ENCODE measurements at places on chromosomes 5 and 9.

DNA sequence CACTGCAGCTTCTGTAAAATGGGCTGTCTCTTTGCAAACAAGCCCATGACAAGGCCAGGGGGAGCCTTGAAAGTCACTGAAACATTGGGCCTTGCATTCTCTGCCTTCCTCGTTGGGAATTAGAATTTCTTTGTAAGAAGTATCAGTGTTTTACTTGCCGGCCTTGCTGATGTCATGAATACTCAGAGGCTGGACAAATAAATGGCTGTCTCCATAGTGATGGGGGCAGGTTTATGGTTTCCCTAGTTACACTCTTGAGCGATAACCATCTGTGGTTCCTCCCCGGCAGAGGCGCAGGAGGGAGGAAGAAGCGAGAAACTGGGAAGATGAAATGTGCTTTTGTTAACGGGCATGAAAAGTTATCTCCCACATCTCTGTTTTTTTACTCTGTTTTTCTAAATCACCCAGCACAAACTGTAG, 272.7 kb upstream of the PANK3 start:
- DNase-seq = no peak

DNA sequence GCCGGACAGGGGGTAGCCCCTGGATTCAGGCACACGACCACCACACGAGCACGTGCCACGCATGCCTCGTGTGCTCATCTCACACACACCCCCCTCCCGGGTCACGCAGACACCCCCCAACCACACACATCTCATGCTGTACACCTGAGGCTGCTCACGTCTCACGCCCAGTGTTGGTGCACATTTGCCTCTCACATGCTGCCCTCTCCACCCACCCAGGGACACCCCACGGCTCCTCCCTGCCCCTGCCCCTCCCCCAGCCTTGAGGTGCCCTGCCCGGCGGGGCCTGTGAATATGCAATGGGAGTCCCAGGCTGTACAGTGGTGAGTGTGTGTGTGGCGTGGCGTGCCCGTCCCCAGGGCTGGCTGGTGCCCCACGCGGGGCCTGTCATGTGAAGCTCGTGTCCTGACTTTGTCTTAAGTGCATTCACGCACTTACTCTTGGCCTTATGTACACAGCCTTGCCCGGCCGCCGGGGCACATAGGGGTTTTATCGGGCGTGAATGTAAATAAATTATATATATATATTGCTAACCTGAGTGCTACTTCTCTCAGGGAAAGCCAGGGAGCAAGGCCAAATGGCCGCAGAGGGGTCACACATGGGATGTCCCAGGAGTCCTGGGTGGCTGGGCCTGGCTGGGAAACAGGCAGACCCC, 18.7 kb downstream of the HK3 start:
- DNase-seq = no peak

GRCh38 chr9:86141843-86142242, 42.5 kb upstream of the GOLM1 start:
- no peak for DNase-seq

DNA sequence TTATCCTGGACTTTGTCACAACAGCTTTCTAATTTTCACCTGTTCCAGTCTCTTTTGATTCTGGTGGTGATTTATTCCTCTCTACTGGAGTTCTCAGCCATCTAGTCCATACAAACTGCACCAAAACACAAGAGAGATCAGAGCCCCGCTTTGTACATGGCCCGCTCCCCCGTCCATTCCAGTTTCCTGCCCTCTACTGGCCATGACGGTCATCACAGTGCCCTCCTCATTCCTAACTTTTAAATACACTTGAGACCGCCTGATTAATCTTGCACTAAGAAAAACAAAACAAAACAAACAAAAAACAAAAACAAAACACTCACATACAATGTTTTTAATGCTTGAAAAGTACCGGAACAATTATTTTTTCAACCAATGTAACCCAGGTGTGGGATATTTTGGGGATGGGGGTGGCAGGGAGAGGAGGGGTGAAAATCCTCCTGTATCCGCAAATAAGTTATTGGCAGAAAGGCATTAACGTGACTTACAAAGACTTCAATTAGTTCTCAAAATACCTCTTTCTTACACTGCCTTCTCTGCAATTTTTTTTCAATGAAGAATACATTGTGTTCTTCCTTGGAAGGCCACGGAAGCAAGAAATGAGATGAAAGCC, 84.8 kb upstream of the PAM start:
- DNase-seq = peak; percentile 70

GRCh38 chr9:124462739-124463138, 12.5 kb downstream of the ADGRD2 start:
- no peak for DNase-seq

DNA sequence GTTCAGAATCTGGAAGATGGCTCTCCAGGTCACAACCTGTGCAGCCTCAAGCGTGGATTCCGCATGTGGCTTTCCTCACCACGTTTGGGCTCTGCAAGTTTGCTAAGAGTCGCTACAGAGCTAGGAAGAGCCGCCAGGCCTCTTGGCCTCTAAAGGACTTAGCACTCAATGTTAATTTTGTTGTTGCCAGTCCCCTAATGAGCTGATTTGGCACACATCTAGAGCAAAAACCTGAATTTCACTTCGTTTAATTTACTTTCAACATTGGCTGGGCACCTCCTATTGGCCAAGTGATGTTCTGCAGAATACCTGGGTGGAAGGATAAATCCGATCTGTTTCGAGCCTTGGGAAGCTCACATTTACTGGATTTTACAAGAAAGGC, 65.8 kb upstream of the UNC5A start:
- DNase-seq = peak; percentile 21

DNA sequence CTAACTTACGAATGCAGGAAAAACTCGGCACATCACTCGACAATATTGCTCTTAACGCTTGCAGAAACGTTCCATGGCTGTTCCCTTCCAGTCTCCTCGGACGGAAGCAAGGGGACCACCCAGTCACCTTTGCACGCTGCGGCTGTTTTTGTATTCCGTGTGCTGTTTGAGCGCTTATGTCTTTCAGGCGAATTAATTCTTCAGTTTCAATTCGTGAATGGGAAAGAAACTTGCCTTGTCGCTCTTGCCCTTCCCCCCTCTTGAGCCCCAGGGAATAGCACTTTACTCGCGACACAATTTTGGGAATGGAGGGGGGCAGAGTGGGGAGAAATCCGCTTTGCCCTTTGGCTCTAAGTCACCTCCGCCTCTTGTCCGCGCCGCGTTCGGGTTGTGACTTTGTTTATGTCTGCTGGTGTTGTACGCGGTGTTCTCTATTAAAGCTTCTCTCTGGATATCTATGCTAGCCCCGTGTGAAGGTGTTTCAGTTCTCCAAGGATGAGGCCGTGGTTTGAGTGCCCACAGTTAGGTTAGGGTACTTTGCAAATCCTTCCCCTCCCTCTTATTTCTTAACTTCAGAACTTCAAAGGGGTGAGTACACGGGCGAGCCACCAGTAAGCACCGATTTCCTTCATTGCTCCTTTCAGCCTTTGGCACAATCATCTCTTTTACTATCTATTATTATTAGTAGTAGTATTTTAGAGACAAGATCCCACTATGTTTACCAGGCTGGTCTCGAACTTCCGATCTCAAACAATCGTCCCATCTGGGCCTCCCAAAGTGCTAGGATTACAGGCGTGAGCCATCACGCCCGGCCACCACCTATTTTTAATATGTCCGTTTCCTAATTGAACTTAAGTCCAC, 2.7 kb downstream of the FOXB2 start:
- no peak for DNase-seq

- DNase-seq = no peak
These were observed 21.5 kb downstream of the DCANP1 start for GRCh38 chr5:135425641-135426040.

- no peak for DNase-seq
These were observed 69.1 kb downstream of the TRPM3 start for GRCh38 chr9:71052287-71052686.

- DNase-seq = peak; percentile 57
These were observed 28.4 kb downstream of the ERP44 start for GRCh38 chr9:100070104-100071041.

DNA sequence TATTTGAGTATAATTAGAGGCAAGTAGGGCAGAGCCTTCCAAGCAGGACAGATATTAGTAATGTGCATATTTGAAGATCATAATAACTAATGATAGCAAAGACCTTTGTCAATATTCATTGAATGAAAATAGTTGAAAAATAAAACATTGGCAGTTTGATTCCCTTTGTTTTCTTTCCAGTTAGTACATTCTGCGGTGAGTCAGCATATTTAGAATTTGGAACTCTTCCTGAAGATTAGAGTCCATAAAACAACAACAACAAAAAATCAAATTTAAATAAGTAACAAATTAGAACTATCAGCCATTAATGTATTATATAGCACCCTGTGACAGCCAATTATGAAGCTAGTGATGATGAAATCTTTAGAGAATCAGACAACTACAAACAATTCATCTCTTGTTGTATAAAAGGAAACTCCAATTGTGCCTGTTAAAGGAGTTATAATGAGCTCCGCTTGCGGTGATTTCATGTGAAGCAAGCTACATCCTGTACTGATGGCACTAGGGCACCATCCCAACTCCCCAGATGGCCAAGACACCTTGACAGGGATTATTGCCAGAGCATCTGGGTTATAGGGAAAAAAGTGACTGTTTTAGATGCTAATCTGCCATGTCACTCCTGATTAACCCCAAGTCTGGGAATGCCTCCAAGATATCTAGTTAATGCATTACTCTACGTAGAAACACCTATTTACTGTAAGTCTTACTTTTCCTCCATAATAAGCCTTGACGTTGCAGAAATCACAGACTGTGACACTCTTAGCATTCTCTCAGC, 6.8 kb downstream of the IFNA8 start:
- no peak for DNase-seq

- no peak for DNase-seq
These were observed 45.3 kb upstream of the PDZD2 start for GRCh38 chr5:31593665-31594064.

DNA sequence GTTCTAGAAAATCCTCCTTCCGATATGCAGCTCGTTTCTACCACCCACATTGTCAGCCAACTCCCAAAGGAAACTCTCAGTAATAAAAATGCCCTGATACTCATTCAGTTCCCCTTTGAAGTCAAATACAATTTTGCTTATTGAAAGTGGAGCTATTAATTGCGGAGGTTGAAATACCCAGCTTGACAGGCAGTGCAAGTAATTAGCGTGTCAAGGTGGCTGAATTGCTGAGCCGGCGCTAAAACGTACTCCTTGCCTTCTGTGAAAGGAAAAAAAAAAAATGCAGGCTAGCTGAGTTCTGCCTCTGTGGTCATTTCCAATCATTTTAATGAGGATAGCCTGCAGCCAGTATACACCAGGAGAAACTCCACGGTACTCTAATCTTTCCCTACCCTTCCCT, 165.5 kb downstream of the RORB start:
- DNase-seq = no peak

Data from SK-MEL-5 (cell line).